ENCODE measurements at places on chromosomes 5 and 9. TPM values are rescaled to one million over a fixed set of nuclear protein-coding genes. Genes with fewer than 3 reads are reported as not detected.
A peak's percentile ranks its signal among the peaks of the same experiment; 100 is the strongest.

ARSI gene
- total RNA-seq: 4.3 TPM

- H3K4me3 ChIP-seq: no peak overlapping the region
- H3K27ac ChIP-seq: peak overlapping the region; percentile 47
- H3K27me3 ChIP-seq: no peaks in the 10 kb centered on the region
- no peaks in the 10 kb centered on the region for H3K4me1 ChIP-seq
Measured at GRCh38 chr9:96556701-96557461, 62.8 kb downstream of the CDC14B start.

DNA sequence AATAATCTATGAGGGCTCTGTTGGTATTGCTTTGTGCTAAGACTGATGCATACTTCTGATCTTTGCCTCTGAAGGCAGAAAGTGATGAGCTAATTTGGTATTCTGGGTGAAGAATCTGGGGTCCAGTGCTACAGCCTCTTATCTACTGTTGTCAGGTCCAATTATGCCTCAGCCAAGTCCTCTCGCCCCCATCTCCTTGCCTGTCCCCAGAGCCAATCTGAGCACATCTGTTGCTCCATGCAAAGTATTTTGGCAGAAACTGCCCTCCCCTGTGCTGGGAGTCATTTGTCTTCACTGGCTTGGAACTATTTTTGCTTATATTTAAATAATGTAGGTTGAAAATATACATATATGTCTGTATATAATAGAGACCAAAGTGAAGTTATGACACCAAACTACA, 23.4 kb downstream of the LSM11 start:
- no peaks in the 10 kb centered on the region for H3K27me3 ChIP-seq
- H3K27ac ChIP-seq: no peak overlapping the region
- no peak overlapping the region for H3K4me3 ChIP-seq
- H3K36me3 ChIP-seq: no peaks in the 10 kb centered on the region
- H3K4me1 ChIP-seq: no peaks in the 10 kb centered on the region
- DNase-seq: no peak

PCDHGA3 gene
- total RNA-seq: 8.2 TPM

GRCh38 chr9:76038431-76038830, 148.0 kb downstream of the PCSK5 start:
- no peaks in the 10 kb centered on the region for H3K4me1 ChIP-seq
- no peaks in the 10 kb centered on the region for H3K27me3 ChIP-seq
- H3K27ac ChIP-seq: no peak overlapping the region
- H3K4me3 ChIP-seq: no peak overlapping the region

DNA sequence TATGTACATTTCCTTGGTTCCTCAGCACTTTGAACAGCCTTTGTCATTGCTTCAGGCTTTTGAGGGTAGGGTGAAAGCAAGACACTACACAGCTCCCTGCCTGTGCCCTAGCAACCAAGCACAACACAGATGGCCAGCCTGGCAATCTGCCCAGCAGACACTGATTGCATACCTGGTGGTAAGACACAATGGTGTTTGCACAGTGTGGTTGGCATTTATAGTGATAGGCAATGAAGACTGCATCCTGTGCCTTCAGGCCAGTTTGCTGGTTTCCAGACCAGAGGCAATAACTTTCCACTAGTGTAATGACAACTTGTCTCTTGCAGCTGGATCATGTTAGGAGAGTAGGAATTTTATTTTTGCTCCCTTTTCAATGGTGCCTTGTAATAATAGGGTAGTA, 144.5 kb upstream of the TNC start:
- no peaks in the 10 kb centered on the region for H3K27me3 ChIP-seq
- DNase-seq: peak; percentile 69
- peaks cover 3% of the 10 kb centered on the region for H3K4me1 ChIP-seq
- H3K27ac ChIP-seq: peak overlapping the region; percentile 85
- H3K4me3 ChIP-seq: no peak overlapping the region

TRIM36 gene
- total RNA-seq: 1.0 TPM

DNA sequence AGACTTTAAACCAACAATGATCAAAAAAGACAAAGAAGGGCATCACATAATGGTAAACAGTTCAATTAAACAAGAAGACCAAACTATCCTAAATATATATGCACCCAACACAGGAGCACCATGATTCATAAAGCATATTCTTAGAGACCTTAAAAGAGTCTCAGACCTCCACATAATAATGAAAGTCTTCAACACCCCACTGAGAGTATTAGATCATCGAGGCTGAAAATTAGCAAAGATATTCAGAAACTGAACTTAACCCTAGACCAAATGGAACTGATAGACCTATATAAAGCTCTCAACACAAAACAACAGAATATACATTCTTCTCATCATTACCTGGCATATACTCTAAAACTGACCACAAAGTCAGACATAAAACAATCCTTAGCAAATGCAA, 11.7 kb upstream of the SPINK14 start:
- DNase-seq: no peak
- H3K27me3 ChIP-seq: no peaks in the 10 kb centered on the region
- H3K4me3 ChIP-seq: no peak overlapping the region
- no peaks in the 10 kb centered on the region for H3K4me1 ChIP-seq
- no peaks in the 10 kb centered on the region for H3K36me3 ChIP-seq

DNA sequence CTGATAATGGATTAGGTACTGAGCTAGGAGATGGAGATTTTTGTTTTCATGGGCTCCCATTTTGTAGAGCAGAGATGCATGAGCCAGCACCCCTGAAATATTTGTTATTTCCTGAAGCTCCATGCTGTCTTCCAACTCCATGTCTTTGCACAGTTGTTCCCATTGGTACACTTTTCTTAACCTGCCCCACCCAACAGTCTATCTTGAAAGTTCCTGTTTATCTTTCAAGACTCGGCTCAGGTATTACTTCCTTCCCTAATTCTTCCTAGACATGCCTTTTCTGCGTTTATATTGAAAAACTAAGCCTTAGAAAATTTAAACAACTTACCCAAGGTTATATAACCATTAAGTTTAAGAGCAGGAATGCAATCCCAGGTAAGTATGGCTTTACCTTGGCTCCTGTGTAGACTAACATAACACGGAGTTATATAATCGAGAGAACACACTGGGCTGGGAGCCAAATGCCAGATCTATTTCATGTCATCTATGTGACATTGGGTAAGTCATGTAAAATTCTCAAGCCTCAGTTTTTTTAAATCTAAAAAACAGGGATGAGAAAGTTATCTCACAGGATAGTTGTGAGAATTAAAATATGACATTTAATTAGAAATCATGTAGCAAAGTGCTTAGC, 67.4 kb downstream of the LIX1 start:
- no peaks in the 10 kb centered on the region for H3K27me3 ChIP-seq
- no peak for DNase-seq
- H3K27ac ChIP-seq: no peak overlapping the region
- H3K36me3 ChIP-seq: no peaks in the 10 kb centered on the region

- H3K27me3 ChIP-seq: no peaks in the 10 kb centered on the region
- no peaks in the 10 kb centered on the region for H3K4me1 ChIP-seq
- H3K4me3 ChIP-seq: no peak overlapping the region
- no peak for DNase-seq
- no peaks in the 10 kb centered on the region for H3K36me3 ChIP-seq
Measured at GRCh38 chr9:16987026-16987425, 116.6 kb upstream of the BNC2 start.

DNA sequence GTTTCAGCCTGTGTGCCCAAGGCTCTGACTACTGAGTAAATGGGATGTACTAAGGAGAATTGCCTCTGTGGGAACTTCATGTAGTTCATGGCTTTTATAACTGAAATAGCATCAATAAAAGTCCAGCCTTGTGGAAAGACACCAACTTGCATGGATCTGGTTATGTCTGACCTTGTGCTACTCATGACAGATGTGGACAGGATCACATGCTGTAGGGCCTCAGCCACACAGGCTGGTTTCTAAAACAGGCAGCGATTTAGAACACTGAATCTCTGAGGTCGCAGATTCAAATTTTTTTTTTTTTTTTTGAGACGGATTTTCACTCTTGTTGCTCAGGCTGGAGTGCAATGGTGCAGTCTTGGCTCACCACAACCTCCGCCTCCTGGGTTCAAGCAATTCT, 66.5 kb upstream of the SPIN1 start:
- H3K27ac ChIP-seq: no peak overlapping the region
- no peak for DNase-seq
- no peaks in the 10 kb centered on the region for H3K4me1 ChIP-seq

DNA sequence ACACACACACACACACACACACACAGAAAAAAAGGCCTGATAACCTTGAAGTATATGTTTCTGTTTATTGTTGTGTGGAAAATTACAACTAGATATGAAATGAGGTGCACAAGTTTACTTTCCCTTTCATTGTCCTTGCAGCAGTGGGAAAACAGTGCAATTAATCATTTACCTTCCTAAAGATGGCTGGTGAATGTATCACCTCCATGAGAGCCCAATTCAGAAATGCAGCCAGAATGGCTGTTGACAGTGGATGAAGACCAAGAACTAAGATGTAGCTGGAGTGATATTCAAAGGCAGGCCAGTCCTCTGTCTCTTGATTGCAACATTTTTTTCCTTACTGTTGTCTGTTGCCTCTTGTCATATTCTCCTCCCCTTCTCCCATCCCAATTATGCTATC, 49.6 kb upstream of the EIF4EBP3 start:
- no peaks in the 10 kb centered on the region for H3K36me3 ChIP-seq
- no peaks in the 10 kb centered on the region for H3K27me3 ChIP-seq
- no peak overlapping the region for H3K4me3 ChIP-seq
- H3K4me1 ChIP-seq: no peaks in the 10 kb centered on the region
- no peak for DNase-seq

GRCh38 chr9:97559111-97559514, 57.6 kb downstream of the TMOD1 start:
- H3K36me3 ChIP-seq: no peaks in the 10 kb centered on the region
- peak; percentile 65 for DNase-seq
- H3K4me1 ChIP-seq: peaks cover 7% of the 10 kb centered on the region
- H3K27me3 ChIP-seq: no peaks in the 10 kb centered on the region
- no peak overlapping the region for H3K4me3 ChIP-seq
- H3K27ac ChIP-seq: peak overlapping the region; percentile 98

RASEF gene
- 9.9 TPM for total RNA-seq

ESM1 gene
- total RNA-seq: not detected

GRCh38 chr5:81286059-81286617, 15.2 kb upstream of the ZCCHC9 start:
- no peaks in the 10 kb centered on the region for H3K4me1 ChIP-seq
- no peaks in the 10 kb centered on the region for H3K36me3 ChIP-seq
- H3K27me3 ChIP-seq: no peaks in the 10 kb centered on the region
- no peak for DNase-seq
- no peak overlapping the region for H3K27ac ChIP-seq
- H3K4me3 ChIP-seq: no peak overlapping the region

CDKN2AIPNL gene
- total RNA-seq: 26.1 TPM

GRCh38 chr5:33161421-33161820, 279.3 kb upstream of the TARS1 start:
- no peaks in the 10 kb centered on the region for H3K36me3 ChIP-seq
- H3K4me1 ChIP-seq: no peaks in the 10 kb centered on the region
- no peak overlapping the region for H3K4me3 ChIP-seq

- H3K4me3 ChIP-seq: no peak overlapping the region
- no peaks in the 10 kb centered on the region for H3K36me3 ChIP-seq
- no peak overlapping the region for H3K27ac ChIP-seq
- H3K27me3 ChIP-seq: no peaks in the 10 kb centered on the region
Measured at GRCh38 chr9:105055917-105056316, 128.0 kb upstream of the ABCA1 start.

- DNase-seq: no peak
- no peaks in the 10 kb centered on the region for H3K36me3 ChIP-seq
- no peak overlapping the region for H3K27ac ChIP-seq
Measured at GRCh38 chr5:59506285-59506877, 387.1 kb downstream of the PDE4D start.

DNA sequence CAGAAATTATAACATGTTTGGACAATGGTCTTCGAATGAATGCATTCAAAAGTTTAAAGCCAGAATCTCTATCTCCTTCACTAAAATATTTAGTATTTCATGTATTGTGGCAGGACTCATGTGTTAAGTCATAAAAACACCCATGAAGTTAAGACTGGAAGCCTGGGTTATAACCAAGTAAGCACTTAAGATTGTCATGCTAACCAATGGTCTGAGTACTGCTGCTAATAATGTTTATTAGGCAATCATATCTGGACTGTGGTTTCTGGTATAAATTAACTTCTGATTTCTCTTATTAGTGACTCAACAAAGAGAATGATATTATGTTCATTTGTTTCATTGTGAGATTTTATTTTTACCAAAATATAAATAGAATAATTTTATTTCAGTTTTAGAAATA, 297.9 kb upstream of the EDIL3 start:
- H3K27ac ChIP-seq: no peak overlapping the region
- H3K27me3 ChIP-seq: no peaks in the 10 kb centered on the region
- no peak for DNase-seq
- no peaks in the 10 kb centered on the region for H3K36me3 ChIP-seq
- H3K4me3 ChIP-seq: no peak overlapping the region
- H3K4me1 ChIP-seq: no peaks in the 10 kb centered on the region

DNA sequence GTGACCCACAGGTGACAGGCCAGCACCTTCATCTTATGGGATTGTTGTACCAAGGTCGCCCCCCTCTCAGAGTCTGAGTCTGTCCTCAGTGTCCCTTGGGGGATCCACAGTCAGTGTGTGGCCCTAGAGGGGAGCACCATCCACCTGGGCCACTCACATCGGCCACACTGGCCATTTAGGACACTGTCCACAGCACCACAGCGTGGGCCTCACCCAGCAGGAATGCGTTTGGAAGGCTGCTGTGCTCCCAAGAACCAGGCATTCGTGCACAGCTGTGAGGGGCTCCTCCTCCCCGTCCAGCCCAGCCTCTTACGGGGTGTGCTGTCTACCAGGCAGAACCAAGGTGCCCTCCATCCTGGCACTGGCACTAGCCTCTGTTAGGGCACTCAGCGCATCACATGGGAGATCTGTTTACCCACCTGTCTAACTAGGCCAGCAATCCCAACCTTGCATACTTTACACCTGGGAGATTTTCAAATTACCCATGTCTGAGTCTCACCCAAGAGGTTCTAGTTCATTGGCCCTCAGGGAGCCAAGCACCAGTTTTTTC, 24.5 kb upstream of the UBE2QL1 start:
- no peak overlapping the region for H3K27ac ChIP-seq
- H3K4me1 ChIP-seq: no peaks in the 10 kb centered on the region
- no peak overlapping the region for H3K4me3 ChIP-seq
- DNase-seq: no peak
- no peaks in the 10 kb centered on the region for H3K27me3 ChIP-seq

NIM1K gene
- 0.35 TPM for total RNA-seq

Measured in uterus (tissue), 4 donors.